Bladder microvascular endothelial cell (primary cell): ENCODE measurements at places on chromosomes 13 and 19. TPM values are rescaled to one million over a fixed set of nuclear protein-coding genes. Genes with fewer than 3 reads are reported as not detected.

B3GNT8 gene
- 0.97 and 1.1 TPM in 2 replicates for total RNA-seq

LRRC8E gene
- 0.32 and 1.1 TPM in 2 replicates for total RNA-seq

JOSD2 gene
- total RNA-seq, result 14.7 and 16.7 TPM in 2 replicates

KLK4 gene
- not detected in 2 replicates for total RNA-seq

ZNF729 gene
- not detected in 2 replicates for total RNA-seq

LAIR2 gene
- total RNA-seq, result not detected in 2 replicates

CRTC1 gene
- 0.97 and 2.0 TPM in 2 replicates for total RNA-seq

C19orf67 gene
- total RNA-seq, result not detected in 2 replicates

HPN gene
- not detected in 2 replicates for total RNA-seq

CEACAM16 gene
- 0.16 TPM in 1 of 2 replicates, not detected in the other for total RNA-seq

PPFIA3 gene
- total RNA-seq, result 3.4 and 3.9 TPM in 2 replicates

LRRC4B gene
- under 0.01 TPM in 1 of 2 replicates, not detected in the other for total RNA-seq

ZNF160 gene
- total RNA-seq, result 11.7 and 28.2 TPM in 2 replicates

FFAR2 gene
- not detected in 2 replicates for total RNA-seq

CASP14 gene
- total RNA-seq, result not detected in 2 replicates

TNNI3 gene
- not detected in 2 replicates for total RNA-seq

ZNF563 gene
- total RNA-seq, result 2.4 and 2.7 TPM in 2 replicates
